ENCODE measurements at places on chromosomes 6 and 20.

- DNase-seq: no peak
These were observed 23.7 kb upstream of the HLA-DQA1 start for GRCh38 chr6:32613475-32613874.

DNA sequence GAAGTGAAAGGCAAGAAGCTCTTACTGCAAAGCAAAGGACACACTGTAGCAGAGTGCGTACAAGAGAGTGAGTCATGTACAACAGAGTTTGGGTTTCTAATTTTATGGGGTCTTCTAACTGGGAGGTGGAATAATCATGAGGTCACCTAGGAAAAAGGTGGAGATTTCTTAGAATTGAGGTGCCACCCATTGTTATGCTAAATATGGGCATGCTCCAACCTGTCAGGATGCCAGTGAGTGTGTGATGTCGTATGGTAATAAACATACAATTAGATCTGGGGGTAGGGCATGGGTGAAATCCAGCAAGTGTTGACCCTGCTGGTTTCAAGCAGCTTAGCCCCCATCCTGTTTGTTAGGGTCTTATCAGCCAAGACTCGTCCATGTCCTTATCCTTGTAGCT lies 46.6 kb downstream of the OR2B6 start:
- DNase-seq: no peak

GRCh38 chr20:64053841-64054661 lies 4.6 kb upstream of the SOX18 start:
- peak; percentile 77 for DNase-seq

GRCh38 chr20:20192366-20192765 lies 140.0 kb downstream of the CFAP61 start:
- DNase-seq: no peak

DNA sequence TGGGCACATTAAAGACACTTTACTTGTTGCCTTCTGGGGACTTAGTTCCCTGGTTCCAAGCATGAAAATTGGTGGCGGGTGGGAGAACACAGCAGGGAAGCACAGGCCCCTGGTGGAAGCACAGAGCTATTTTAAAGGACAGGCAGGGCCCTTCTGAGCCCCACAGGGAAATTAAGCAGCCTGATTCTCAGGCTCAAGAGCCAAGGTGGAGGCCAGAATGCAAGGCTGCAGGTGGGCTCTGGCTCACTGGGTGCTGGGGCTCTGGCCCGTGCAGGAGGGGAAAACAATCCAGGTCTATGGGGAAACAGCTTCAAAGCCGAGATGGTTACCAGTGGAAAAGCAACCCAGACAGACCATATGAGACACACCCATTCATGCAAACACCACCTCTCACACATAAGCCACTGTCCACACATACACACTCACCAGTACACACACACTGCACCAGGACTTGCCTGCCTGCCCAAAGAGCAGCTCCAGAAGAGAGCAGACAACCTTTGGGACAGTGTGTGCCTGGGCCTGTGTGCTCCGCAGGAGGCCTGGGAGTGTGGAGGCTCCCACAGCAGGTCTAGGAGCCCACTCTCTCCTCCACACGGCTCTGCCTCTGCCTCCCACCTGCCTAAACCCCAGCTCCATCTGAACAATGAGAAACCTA lies 30.6 kb downstream of the TFEB start:
- DNase-seq: no peak

- no peak for DNase-seq
These were observed 10.6 kb downstream of the CEP250 start for GRCh38 chr20:35465976-35466375.

GRCh38 chr20:61765871-61766654 lies 299.6 kb downstream of the TAF4 start:
- DNase-seq: no peak

- no peak for DNase-seq
These were observed 44.8 kb downstream of the INSM1 start for GRCh38 chr20:20412750-20413149.

- DNase-seq: no peak
These were observed 2.7 kb upstream of the WFDC11 start for GRCh38 chr20:45672765-45673164.
